ENCODE measurements at places on chromosomes 2 and 18.

GRCh38 chr2:144143294-144144151 is 376.4 kb downstream of the ZEB2 start:
- DNase-seq: no peak

GRCh38 chr18:48527461-48527860 is 11.4 kb upstream of the CTIF start:
- DNase-seq: no peak

DNA sequence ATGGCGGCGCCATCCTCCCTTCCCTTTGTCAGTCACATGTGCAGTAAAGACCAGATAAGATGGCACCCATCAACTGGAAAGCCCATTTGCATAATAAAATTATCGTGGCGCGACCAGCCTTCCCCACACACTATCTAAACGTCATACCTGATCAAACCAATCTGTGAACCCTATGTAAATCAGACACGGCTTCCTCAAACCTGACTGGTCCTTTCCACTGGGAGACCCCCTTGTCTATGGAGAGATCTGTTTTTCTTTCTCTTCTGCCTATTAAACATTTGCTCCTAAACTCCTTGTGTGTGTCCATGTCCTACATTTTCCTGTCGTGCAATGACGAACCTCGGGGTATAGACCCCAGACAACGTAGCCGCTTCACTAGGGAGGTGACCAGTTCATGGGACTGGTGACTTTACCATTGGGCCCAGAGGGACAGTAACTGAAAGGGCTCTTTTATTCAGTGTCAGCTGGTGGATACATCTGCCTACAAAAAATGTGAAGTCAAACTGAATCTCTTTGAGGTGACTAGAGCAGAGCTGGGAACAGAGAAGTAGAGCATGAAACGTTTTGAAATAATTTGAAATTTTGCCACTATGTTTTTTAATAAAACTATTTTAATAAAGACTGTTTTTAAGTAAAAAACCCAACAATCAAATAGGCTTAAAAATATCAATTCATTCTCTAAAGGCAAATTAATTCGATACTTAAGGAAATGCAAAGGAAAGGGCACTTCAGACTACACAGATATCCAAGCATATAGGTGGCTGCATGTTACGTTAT is 87.5 kb downstream of the SOCS6 start:
- no peak for DNase-seq

- DNase-seq: no peak
Measured at GRCh38 chr18:3061581-3062312, 48.8 kb upstream of the LPIN2 start.

DNA sequence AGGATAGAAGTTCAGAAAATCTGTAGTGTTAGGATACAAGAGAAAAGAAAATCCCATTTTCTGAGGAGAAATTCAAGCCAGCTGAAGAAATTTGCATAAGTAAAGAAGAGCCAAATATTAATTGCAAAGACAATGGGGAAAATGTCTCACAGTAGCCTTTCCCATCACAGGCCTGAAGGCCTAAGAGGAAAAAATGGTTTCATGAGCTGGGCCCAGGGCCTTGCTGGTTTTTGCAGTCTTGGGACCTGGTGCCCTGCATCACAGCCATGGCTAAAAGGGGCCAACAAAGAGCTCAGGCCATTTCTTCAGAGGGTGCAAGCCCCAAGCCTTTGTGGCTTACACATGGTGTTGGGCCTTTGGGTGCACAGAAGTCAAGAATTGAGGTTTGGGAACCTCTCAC is 413.6 kb upstream of the CYRIA start:
- DNase-seq: no peak

GRCh38 chr2:151760139-151760650 is 25.9 kb upstream of the NEB start:
- no peak for DNase-seq

DNA sequence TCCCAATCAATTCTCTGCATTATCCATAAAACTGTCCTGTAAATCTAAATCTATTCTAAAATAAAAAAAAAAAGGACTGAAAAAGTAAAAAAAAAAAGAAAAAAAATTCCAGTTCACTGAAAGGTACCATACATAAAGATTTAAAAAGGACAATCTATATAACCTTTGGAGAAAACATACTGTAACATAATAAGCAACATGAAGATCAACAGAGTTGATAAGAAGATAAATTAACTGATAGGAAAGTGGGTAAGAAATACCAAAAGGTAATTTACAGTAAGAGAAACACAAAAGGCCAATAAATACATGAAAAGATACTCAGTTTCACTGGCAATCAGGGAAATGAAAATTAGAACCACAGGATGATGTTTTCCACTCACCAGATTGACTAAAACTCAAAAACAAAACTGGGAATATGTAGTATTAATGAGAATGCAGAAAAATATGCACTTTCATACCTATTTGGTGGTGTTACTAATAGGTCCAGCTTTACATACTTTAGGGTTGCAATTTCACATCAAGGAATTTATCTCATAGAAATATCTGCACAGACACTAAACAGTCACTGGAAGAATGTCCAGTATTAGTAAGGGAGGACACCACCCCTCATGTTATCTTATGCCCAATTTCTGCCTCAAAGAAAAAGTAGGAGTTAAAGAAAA is 48.3 kb upstream of the SEMA4C start:
- DNase-seq: no peak

DNA sequence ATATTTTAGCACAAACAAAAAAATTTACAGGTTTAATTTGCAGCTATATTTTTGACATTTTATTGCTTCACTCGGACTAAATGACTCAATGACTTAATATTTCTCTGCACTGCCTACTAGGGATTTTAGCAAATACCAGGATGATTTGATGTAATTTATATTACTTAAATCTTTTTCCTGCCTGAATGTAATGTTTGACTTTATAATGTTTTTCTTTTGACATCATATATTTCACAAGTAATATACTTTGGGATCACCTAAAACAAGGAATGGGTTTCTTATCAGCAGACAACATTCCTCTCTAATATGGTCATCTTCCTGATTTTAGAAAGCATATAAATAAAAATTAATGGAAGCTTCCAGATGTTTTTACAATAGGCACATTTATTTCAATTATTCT is 253.2 kb upstream of the EPC2 start:
- no peak for DNase-seq

DNA sequence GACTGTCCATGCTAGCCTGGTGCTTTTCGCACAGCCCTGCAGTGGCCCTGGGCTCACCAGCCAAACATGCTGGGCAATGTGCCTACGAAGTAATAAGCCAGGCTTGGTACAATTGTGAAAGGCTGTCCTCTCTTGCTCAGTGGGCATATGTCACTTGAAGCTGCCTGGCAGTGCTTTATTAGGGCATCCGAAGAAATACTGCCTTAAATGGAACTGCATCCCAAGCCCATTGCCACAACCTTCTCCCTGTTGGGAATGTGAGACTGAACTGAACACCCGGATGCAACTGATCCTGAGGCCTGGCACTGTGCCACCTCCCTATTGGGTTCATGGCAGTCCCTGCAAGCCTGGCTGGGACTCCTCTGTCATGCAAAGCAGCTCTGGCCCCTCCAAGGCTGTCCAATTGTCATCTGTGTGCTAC is 15.9 kb downstream of the CAPG start:
- DNase-seq: no peak

GRCh38 chr2:236085647-236086046 is 82.5 kb downstream of the GBX2 start:
- DNase-seq: no peak

GRCh38 chr2:1324884-1325283 is 88.4 kb upstream of the TPO start:
- DNase-seq: no peak

GRCh38 chr2:29066271-29066860 is 8.0 kb downstream of the PCARE start:
- DNase-seq: no peak

GRCh38 chr2:155030296-155030695 is 331.8 kb downstream of the KCNJ3 start:
- DNase-seq: no peak

- no peak for DNase-seq
Measured at GRCh38 chr2:63594660-63595059, 5.9 kb downstream of the MDH1 start.

- no peak for DNase-seq
Measured at GRCh38 chr18:9613550-9614400, 584 bp downstream of the PPP4R1 start.

- no peak for DNase-seq
Measured at GRCh38 chr2:165815299-165816141, 21.5 kb upstream of the GALNT3 start.

GRCh38 chr18:8742387-8743361 is 37.3 kb downstream of the MTCL1 start:
- DNase-seq: no peak

DNA sequence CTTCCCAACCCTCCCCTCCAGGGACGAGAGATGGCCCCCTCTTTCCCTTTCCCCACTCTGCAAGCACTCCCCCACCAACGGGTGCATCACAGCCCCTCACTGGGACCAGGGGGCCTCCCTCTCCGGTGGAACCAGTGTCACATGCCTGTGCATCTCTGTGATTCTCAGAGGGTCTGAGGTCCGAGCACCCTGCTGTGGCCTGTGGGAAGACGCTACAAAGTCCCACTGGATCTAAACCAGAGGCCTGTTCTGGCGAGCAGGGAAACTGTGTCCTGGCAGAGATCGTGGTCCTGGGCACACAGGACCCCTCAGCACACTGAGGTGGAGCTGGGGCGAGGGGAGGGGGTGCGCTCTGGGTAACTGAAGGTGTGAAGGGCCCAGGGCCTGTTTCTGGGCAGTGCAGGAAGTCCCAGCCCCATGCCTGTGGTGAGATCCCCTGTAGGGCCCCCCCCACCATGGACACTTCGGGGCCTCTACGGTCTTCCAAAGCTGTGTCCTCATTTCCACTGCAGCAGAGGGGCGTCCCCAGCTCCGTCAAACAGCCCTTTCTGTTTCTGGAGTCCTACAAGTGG is 8.0 kb downstream of the SNORC start:
- DNase-seq: no peak

DNA sequence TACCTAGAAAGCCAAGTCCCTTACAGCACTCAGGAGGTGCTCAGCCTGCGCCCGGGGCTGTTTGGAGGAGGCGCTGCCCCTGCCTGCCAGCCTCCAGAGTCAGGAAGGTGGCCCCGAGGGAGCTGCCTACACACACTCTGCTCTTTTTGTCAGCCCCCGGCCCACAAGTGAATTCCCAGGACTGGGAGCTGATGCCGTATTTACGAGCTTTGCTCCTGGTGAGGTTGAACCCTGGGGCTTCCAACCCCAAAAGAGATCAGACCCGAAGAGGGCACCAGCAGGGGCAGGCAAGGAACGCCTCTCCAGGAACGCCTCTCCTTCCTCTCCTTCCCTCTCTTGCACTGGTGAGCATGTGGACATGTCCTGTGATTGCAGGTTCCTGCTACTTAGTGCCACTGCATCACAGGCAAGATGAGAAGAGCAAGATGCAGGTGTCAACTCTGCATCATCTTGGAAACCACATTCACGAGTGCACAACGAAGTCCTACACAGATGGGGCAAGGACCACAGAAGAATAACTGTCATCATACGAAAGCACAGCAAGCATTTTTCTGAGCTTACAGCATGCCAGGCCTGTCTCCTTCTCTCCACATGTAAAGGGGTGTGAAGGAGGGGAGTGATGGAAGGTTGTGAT is 126.7 kb downstream of the NDUFA10 start:
- DNase-seq: no peak

- DNase-seq: no peak
Measured at GRCh38 chr18:2919600-2919999, 72.8 kb downstream of the EMILIN2 start.

DNA sequence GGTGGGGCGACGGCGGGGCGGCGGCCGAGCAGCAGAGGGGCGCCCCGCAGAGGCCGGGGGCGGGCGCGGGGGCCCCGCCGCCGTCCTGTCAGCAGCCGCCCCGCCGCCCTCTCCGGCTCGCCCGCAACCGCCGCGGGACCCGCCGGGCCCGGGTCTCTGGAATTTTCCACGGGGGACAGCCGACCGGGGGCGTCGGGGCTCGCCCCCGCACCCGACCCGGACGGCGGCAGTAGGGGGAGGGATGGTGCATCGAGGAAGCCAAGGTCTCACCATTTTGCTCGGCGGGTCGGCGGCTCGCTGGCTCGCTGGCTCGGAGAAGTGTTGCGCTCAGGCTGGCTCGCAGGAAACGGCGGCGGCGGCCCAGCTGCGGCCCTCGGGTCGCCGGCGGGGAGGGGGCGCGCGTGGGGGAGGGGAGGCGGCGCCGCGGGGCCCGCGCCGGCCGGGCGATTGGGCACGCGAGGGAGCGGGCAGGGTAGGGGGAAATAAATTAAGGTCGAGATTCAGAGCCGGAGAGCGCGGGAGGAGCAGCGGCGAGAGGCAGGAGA is 405 bp downstream of the PPP3R1 start:
- DNase-seq: no peak

DNA sequence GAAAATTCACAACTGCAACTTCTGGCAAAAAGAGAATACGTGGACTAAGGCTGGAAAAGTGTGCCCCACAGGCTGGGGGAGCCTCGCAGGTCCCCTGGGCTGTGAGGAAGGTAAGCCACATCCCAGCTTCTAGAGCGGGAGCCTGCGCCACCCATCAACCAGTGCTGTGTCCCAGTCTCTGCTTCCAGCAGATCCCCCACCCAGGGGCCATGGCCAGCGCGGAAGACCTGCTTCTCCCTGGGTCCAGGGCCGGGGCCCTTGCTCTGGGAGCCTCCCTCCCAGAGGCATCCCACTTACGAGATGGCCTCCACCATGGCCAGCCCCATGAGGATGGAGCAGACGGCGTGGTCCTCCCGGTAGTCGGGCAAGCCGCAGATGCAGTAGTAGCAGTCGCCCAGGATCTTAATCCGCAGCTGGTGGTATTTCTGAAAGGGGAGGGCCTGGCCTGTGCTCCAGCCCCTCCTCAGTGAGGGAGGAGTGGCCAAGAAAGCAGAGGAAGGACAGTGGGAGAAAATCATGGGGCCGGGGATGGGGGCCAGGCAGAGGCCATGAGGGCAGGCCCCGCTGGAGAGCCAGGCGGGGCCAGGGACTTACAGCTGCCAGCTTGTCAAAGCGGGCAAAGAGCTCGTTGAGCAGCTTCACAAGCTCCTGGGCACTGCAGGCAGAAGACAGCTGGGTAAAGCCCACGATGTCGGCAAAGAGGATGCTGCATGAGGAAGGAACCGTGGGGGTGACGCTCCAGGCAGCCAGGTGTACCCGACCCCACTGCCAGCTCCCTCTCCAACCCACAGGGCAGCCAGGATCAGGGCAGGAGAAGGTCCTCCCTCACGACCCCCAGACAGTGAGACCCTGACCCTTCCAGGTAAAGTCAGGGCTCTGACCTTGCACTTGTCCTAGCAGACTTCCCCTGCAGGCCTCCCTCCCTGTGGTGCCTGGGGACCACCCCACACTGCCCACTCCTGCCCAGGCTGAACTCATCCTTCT is 48.0 kb downstream of the CENPO start:
- DNase-seq: no peak

- DNase-seq: no peak
Measured at GRCh38 chr2:230525682-230526081, 109.7 kb downstream of the SP100 start.

Measured in D721Med (cell line).